ENCODE measurements at places on chromosomes 4 and X. TPM values are rescaled to one million over a fixed set of nuclear protein-coding genes. Genes with fewer than 3 reads are reported as not detected.

ZDHHC9 gene
- polyA plus RNA-seq, result 4.8 TPM

PNMA6F gene
- polyA plus RNA-seq, result not detected

CXCL3 gene
- not detected for polyA plus RNA-seq

ZFP42 gene
- not detected for polyA plus RNA-seq

S100P gene
- not detected for polyA plus RNA-seq

EOLA2 gene
- polyA plus RNA-seq, result 37.7 TPM

MAGEB2 gene
- polyA plus RNA-seq, result not detected

SLC10A4 gene
- polyA plus RNA-seq, result not detected

ERAS gene
- polyA plus RNA-seq, result not detected

TECRL gene
- polyA plus RNA-seq, result not detected

MAGEC2 gene
- polyA plus RNA-seq, result not detected

NEUROG2 gene
- polyA plus RNA-seq, result not detected

OTC gene
- polyA plus RNA-seq, result not detected

FAM120C gene
- polyA plus RNA-seq, result 5.2 TPM

CYP4V2 gene
- polyA plus RNA-seq, result 18.9 TPM

NEIL3 gene
- polyA plus RNA-seq, result not detected

PLXNB3 gene
- polyA plus RNA-seq, result not detected

ASB9 gene
- not detected for polyA plus RNA-seq

EMD gene
- polyA plus RNA-seq, result 32.4 TPM

XAGE2 gene
- not detected for polyA plus RNA-seq

LGI2 gene
- not detected for polyA plus RNA-seq

ZCCHC13 gene
- polyA plus RNA-seq, result not detected

VCX3A gene
- not detected for polyA plus RNA-seq

MED14 gene
- polyA plus RNA-seq, result 10.3 TPM

COX7B2 gene
- not detected for polyA plus RNA-seq

Data from IgD-negative memory B cell (primary cell).